ENCODE measurements at places on chromosomes 3 and 15. TPM values are rescaled to one million over a fixed set of nuclear protein-coding genes. Genes with fewer than 3 reads are reported as not detected.
A peak's percentile ranks its signal among the peaks of the same experiment; 100 is the strongest.

The GPR149 gene
- not detected for total RNA-seq

The SFMBT1 gene
- 6.9 TPM for total RNA-seq

The ALS2CL gene
- 30.3 TPM for total RNA-seq

- no peak for DNase-seq
- peaks cover 44% of the 10 kb centered on the region for H3K4me1 ChIP-seq
- no peak overlapping the region for H3K4me3 ChIP-seq
- H3K27me3 ChIP-seq, result no peaks in the 10 kb centered on the region
- no peak overlapping the region for H3K27ac ChIP-seq
Measured at GRCh38 chr15:63056829-63057228, 14.3 kb downstream of the TPM1 start.

DNA sequence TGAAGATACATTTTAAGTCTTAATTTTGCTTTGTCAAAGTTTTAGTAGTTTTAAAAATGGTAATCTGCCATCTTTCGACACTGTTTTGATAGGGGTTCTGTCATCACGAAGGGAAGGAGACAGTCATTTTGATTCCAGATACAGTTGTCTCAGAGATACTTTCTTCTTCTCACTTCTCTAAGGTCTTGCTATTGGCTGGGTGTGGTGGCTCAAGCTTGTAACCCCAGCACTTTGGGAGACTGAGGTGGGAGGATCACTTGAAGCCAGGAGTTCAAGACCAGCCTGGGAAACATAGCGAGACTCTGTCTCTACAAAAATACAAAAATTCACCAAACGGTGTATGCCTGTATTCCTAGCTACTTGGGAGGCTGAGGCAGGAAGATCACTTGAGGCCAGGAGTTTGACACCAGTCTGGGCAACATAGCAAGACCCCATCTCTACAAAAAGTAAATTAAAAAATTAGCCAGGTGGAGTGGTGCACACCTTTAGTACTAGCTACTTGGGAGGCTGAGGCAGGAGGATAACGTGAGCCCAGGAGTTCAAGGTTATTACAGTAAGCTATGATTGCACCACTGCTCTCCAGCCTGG lies 3.3 kb downstream of the RAB8B start:
- H3K27ac ChIP-seq, result no peak overlapping the region
- no peak overlapping the region for H3K4me3 ChIP-seq
- no peaks in the 10 kb centered on the region for H3K27me3 ChIP-seq
- DNase-seq, result no peak
- H3K36me3 ChIP-seq, result no peaks in the 10 kb centered on the region

- no peaks in the 10 kb centered on the region for H3K27me3 ChIP-seq
- no peaks in the 10 kb centered on the region for H3K4me1 ChIP-seq
- no peak overlapping the region for H3K27ac ChIP-seq
- H3K36me3 ChIP-seq, result no peaks in the 10 kb centered on the region
- DNase-seq, result no peak
Measured at GRCh38 chr15:52496776-52497470, 31.8 kb downstream of the MYO5A start.

The DNAJA4 gene
- 5.9 TPM for total RNA-seq

- H3K36me3 ChIP-seq, result no peaks in the 10 kb centered on the region
- peaks cover 31% of the 10 kb centered on the region for H3K4me1 ChIP-seq
- H3K4me3 ChIP-seq, result peak overlapping the region; percentile 82
- no peak for DNase-seq
- H3K27me3 ChIP-seq, result no peaks in the 10 kb centered on the region
Measured at GRCh38 chr3:182794455-182795388, 1.4 kb downstream of the ATP11B start.

The ZBED2 gene
- total RNA-seq, result not detected

DNA sequence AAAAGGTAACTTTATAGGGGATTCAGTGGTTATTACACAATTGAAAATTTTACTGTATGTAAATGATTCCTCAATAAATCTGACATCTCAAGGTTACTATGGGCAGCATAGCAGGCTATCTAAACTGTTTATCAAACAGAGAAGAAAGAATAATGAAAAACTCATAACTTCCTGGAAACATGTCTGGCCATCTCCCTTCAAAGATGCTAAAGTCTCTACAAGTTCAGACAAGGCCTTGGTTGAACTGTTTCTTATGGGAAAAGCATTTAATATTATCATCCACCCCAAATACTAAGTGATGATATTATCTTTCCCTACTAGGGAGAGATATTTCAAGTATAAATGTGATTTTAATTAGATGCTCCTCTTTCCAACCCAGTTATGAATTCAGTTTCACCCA lies 114.9 kb downstream of the ARRDC4 start:
- no peaks in the 10 kb centered on the region for H3K36me3 ChIP-seq
- H3K27me3 ChIP-seq, result no peaks in the 10 kb centered on the region
- no peak for DNase-seq
- no peak overlapping the region for H3K27ac ChIP-seq

The ITIH4 gene
- total RNA-seq, result 86.7 TPM

The PATL2 gene
- total RNA-seq, result 1.0 TPM

- H3K4me3 ChIP-seq, result peak within 1 kb of the TSS; percentile 83
- peak within 1 kb of the TSS; percentile 94 for H3K27ac ChIP-seq
- peak; percentile 95 for DNase-seq
- peaks cover 30% of the 10 kb centered on the region for H3K4me1 ChIP-seq
- H3K36me3 ChIP-seq, result no peaks in the 10 kb centered on the region
Measured at GRCh38 chr3:183635431-183636220, at the start of gene KLHL24. TSS of gene KLHL24 (plus strand) at chr3:183635623. CDS start at chr3:183650357, 14,734 bp downstream.

DNA sequence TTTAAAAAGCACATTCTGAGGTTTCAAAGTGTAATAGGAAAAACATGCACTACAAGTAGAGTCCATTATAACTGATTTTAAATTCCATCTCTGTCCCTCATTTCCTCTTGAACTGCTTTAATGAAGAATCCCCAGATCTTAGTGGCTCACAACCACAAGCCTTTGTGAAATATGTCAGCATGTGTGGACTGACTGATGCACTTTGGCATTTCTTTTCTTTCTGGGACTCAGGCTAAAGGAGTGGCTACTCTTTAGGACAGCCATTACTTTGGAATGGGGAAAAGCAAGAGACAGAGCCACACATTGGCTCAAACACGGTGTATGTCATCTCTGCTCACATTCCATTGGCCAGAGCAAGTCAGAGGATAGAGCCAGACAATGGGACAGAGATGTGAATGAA lies 139.6 kb downstream of the GRM7 start:
- DNase-seq, result no peak
- H3K27me3 ChIP-seq, result no peaks in the 10 kb centered on the region
- H3K36me3 ChIP-seq, result no peaks in the 10 kb centered on the region
- H3K4me1 ChIP-seq, result no peaks in the 10 kb centered on the region
- no peak overlapping the region for H3K27ac ChIP-seq
- no peak overlapping the region for H3K4me3 ChIP-seq

DNA sequence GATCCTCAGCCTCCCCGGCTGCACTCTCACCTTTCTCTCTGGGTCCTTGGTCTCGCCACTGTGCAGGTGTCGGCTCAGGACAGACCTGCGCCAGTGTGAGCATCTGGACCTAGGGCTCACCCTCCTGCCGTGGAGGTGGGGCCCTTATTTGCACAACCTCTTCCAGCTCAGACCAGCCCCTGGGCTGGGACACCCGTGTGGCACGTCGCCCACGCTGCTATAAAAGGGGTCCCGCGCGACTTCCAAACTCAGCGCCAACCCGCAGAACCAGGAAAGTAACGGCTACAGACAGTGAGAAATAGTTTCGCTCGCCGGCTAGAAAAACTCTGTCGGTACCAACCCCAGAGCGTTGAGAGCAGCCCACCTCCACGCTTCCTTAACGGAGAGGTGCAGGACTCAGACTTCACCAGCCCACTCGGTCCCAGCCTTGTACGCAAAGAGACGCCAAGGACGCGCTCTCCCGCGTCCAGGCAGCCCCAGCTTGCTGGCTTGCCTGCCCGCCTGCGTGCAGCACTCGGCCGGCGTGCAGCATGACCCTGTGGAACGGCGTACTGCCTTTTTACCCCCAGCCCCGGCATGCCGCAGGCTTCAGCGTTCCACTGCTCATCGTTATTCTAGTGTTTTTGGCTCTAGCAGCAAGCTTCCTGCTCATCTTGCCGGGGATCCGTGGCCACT lies at the start of the genes DUOX2 and DUOXA2:
DUOX2 (minus strand) TSS at position 97 of the 675 bp plus-strand sequence. CDS start 761 bp downstream, outside the sequence.
DUOXA2 (plus strand) TSS at position 251 of the 675 bp plus-strand sequence; CDS start at position 531, 280 bp downstream.
- H3K4me3 ChIP-seq, result no peak within 1 kb of the TSS
- H3K4me1 ChIP-seq, result peaks cover 41% of the 10 kb centered on the region
- no peak within 1 kb of the TSS for H3K27ac ChIP-seq
- no peaks in the 10 kb centered on the region for H3K27me3 ChIP-seq
- no peaks in the 10 kb centered on the region for H3K36me3 ChIP-seq

All from body of pancreas (tissue), 4 donors.